Pulmonary artery endothelial cell (primary cell): ENCODE measurements at places on chromosomes 4 and X. TPM values are rescaled to one million over a fixed set of nuclear protein-coding genes. Genes with fewer than 3 reads are reported as not detected.

DNA sequence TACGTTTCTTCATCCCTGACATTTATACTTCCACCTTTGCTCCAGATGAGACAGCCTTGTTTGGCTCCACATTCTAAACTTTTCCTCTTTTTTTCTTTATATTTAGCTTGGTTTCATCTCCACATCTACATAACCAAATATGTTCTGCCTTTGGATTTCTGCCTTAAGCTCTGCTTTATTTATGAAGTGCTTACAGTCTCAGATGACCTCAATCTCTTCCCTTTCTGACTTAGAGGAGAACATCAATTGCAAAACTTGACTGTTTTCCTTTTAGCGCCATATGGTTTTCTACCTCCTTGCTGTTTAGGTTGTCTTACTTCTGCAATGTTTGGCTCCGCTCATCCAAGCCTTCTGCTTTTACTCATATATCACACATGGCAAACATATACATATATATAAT, 7.5 kb downstream of the ASB5 start:
- no peak for DNase-seq

DNA sequence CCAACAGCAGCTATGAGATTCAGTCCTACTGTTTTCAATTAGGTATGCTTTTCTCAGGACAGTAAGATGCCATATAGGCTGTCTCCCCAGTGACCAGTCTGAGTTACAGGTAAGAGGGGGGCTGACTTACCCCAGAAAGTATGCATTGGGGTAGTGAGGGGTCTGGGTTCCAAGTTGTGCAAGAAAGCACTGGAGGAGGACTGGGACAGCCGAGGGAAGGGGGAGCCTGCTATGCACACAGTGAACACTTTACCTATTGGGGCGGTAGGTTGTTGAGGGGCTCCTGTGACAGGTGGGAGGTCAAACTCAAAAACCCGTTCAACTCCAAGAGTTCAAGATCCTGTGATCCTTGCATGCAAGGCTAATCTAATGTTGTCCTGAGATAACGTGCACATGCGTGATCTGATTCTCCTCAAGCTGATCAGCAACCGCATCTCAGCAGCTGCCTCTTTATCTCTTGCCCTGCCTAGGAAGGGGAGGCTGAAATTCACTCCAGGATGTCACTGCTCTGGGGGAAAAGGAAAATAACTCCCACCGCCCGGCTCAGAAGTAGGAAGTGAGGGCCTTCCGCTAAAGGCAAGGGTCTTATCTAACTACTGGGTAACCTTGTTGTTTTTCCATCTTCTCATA, 108.8 kb upstream of the KIT start:
- DNase-seq, result no peak

- no peak for DNase-seq
Measured at GRCh38 chr4:165493359-165493758, 114.6 kb downstream of the CPE start.

DNA sequence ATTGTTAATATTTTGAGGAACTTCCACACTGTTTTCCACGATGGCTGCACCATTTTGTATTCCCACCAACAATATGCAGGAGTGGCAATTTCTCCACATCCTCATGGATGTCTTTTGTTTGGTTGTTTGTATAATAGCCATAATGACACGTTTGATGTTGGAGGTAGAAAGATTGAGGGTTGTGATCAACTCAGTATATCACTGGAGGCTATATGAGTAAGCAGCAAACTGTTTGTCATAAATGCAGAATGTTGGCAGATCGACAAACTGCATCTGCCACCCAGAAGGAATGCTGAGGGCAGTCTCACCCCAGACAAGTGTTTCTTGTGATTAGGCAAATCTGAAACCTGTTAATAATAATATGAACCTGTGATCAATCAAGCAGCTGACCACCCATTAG, 243.9 kb upstream of the WDFY3 start:
- no peak for DNase-seq

- no peak for DNase-seq
Measured at GRCh38 chr4:42320822-42321388, 76.4 kb upstream of the SHISA3 start.

The KLF8 gene
- total RNA-seq, result 1.2 and 1.3 TPM in 2 replicates

The PPAT gene
- 22.6 and 29.1 TPM in 2 replicates for total RNA-seq

The CRMP1 gene
- total RNA-seq, result under 0.01 and 0.04 TPM in 2 replicates
